ENCODE measurements at places on chromosomes 2 and 18. TPM values are rescaled to one million over a fixed set of nuclear protein-coding genes. Genes with fewer than 3 reads are reported as not detected.

ANKRD30B gene
- polyA plus RNA-seq: not detected

DSC3 gene
- not detected for polyA plus RNA-seq

SNTG2 gene
- polyA plus RNA-seq: 0.94 TPM

ZCCHC2 gene
- polyA plus RNA-seq: 2.6 TPM

TWIST2 gene
- polyA plus RNA-seq: not detected

ITGB6 gene
- polyA plus RNA-seq: not detected

DDX18 gene
- 41.4 TPM for polyA plus RNA-seq

IL36B gene
- not detected for polyA plus RNA-seq

ERBB4 gene
- polyA plus RNA-seq: not detected

FLACC1 gene
- 1.9 TPM for polyA plus RNA-seq

TIMM21 gene
- polyA plus RNA-seq: 17.4 TPM

ZNF236 gene
- 8.4 TPM for polyA plus RNA-seq
